ENCODE measurements at places on chromosomes 5 and 9. TPM values are rescaled to one million over a fixed set of nuclear protein-coding genes. Genes with fewer than 3 reads are reported as not detected.

DNA sequence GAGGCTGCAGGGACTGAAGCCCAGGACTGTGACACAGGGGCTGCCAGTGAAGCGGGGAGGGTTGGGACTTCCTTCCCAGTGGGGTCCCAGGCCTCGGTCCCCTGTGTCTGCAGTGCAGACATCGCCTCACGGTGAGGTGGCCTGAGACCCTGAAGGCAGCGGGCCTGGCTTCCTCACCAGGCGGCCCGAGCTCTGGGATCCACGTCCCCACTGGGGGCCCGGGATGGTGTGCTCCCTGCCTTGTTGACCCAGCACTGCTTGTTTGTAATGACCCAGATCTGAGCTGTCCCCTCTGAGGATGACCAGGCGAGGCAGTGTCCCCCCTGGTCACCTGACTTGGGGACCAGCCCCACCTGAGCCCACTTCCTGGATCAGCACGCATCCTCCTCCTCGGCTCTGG is 53.1 kb downstream of the COL5A1 start:
- DNase-seq = no peak

DNA sequence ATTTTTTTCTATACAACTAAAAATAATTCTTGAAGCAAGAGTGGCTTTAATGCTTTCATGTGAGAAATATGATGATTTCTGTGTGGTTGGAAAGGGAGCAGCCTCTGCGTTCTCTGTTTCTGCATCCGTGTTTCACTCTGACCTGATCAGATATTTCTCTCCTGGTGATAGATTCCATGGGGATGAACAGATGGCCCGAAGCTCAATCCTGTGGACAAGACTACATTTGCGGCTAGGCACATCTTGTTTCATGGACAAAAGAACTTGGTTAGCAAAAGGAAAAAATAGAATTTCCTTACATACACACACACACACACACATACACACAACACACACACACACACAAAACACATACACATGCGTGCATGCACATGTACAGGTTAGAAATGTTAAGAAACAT is 218.2 kb upstream of the ADAMTS16 start:
- DNase-seq = no peak

GRCh38 chr5:143064676-143065075 is 294.5 kb downstream of the ARHGAP26 start:
- no peak for DNase-seq

GRCh38 chr5:125011014-125011413 is 264.6 kb upstream of the ZNF608 start:
- DNase-seq = no peak

DNA sequence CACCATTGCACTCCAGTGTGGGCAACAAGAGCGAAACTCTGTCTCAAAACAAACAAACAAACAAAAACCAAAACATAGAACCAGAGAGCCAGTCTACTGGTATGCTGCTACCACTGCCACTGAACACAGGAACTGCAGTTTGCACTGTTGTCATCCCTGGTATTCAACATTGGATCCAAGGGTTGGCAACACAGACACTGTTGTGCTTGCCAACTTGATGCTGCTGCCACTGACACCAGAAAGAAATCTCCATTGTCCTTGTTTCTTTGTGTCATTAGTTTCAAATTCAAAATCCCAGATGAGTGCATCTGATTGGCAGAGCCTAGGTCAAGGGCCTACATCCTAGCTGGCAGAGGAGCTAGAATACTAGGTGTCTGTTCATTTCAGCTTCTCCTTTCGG is 16.2 kb downstream of the HINT1 start:
- DNase-seq = no peak

CAMK4 gene
- polyA plus RNA-seq = 125 TPM

PRLR gene
- not detected for polyA plus RNA-seq

FABP6 gene
- not detected for polyA plus RNA-seq

ANKRD18A gene
- polyA plus RNA-seq = 1.8 TPM
